ENCODE measurements at places on chromosomes 2 and 18.

DNA sequence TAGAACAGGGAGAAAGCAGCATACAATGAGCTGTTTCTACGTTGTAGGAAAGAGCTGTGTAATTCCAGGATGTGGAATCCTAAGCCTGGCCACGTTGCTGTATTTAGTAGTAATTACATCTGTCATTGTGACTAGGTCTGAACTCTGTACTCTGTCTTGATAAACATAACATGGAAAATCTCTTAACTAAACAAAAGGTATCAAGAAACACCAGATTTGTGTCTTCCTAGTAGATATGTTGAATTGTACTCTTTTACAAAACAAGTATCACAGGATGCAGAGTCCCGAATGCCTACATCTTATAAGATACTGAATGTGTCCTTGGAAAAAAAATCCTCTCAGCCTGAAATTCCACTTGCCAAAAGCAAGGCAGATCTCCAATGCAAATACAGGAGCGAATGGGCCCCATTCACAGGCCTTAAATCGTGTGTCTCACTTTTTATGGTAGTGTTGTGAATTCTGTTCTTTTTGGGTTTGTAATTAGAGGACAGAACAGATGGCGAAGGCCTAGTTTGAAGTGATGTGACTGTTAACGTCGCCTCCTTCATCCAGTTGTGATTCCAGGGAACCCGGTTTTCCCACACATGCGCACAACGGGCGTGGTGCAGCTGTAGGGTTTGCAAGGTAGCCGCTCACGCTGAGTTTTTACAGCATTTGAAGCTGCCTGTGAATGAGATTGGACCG lies 246.5 kb downstream of the GBX2 start:
- DNase-seq: peak; percentile 25

DNA sequence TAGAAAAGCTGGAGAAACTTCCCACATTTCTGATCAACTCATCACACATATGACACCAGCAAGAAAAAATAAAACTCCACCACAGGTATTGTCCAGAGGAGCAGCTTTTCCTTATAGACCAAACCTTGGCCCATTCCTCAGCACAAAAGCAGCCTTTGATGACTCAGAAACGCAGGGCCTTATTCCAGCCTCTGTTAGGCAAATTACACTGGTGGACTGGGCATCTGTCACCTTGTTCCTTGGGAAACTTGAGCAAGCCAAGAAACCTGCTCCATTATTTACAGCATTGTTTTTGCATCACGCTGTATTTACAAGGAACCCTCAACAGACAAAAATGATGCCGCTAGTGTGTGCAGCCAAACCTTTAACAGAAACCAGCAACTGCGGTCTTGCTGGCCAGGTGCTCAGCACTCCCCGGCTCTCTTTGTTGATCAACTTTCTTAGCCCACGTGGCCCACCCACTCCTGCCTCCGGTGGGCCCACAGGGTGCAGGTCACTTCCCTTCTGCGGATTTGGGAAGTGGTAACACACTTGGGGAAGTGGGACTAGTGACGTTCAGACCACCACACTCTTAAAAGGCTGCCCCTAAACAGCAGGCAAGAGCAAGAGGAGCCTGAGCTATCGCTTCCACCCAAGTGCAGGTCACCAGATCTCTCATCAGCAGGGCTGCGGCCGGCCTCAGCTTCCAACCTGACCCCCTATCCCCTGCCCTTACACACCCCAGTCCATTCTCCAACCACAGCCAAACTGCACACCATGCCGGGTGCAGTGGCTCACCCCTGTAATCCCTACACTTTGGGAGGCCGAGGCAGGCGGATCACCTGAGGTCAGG lies 1.5 kb downstream of the AP1S3 start:
- peak; percentile 84 for DNase-seq

DNA sequence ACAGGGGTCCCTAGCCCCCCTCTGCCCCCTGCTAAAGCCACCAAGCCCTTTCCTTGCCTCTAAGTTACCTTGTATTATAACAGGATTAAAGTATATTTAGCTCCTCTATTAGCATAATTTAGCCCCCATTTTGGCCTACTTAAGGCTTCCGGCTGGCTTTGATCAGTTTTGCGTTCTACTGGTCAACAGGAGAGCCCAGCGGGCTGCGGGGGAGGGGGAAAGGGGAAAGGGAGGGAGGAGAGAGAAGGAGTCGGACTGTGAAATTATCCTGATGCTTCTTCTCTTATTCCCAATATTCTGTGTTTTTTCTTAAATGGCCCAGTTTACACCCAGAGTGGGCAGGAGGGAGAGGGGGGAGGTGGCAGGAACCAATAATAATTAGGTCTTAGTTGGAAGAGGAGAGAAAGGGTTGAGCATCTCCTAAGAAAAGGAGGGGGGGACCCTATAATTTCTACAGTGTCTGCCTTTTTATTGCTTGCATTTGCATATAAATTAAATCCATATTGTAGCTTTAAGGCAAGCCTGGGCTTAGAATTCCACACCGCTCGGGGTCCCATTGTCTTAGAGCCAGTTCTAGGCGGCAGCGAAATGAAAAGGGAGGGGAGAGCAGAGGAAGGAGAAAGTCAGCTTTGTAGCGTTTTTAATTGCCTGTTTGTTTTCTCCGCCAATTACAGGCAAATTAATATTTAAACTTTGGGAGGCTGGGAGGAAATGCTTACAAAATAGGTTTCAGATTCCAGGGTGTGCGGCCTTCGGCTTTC lies 39.6 kb downstream of the EN1 start:
- no peak for DNase-seq

GRCh38 chr2:125312342-125312741 lies 1287.3 kb downstream of the CNTNAP5 start:
- DNase-seq: peak; percentile 51

GRCh38 chr2:230668184-230668938 lies 44.3 kb upstream of the CAB39 start:
- DNase-seq: no peak

GRCh38 chr2:206004004-206004693 lies 81.8 kb downstream of the INO80D start:
- DNase-seq: no peak

DNA sequence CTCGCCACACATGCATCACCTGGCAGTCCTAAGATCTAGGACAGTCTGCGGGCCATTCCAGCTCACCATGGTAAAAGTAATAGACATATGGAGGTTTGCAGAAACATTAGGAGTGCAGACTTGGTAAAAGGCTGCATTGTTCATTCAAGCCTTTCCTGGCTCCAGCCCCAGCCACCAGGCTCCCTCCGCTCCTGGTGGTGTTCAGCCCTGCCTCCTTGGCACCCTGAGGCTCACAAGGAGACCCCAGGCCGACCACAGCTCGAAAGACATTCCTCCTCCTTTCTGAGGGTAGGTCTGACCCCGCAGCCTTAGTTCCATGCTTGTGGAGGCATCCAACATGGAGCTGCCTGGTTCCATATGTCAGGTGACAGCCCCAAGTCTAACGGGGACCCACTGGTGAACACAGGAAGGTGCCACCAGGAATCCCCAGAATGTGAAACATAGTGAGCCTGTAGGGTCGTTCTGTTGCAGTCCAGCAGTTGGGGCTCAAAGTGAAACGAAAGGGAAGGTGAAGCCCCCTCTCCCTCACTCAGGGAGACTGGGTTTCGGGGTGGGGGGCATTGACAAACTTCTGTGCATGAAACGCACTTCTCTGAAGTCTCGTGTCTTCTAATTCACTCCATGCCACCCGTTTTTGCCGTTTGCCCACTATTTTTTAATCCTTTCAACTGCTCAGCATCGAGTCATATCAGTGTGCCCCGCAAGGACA lies 5.0 kb upstream of the SP100 start:
- peak; percentile 49 for DNase-seq

GRCh38 chr18:50973367-50974126 lies 5.7 kb downstream of the ELAC1 start:
- peak; percentile 79 for DNase-seq

DNA sequence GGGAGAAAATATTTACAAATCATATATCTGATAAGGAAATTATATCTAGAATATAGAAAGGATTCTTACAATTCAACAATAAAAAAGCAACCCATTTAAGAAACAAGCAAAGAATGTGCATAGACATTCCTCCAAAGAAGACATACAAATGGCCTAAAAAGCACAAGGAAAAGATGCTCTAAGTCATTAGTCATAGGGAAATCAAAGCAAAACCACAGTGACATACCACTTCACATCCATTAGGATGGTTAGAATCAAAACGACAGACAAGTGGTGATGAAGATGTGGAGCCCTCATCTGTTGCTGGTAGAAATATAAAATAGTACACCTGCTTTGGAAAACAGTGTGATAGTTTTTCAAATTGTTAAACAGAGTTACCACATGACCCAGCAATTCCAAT lies 48.2 kb downstream of the MAPRE2 start:
- no peak for DNase-seq

DNA sequence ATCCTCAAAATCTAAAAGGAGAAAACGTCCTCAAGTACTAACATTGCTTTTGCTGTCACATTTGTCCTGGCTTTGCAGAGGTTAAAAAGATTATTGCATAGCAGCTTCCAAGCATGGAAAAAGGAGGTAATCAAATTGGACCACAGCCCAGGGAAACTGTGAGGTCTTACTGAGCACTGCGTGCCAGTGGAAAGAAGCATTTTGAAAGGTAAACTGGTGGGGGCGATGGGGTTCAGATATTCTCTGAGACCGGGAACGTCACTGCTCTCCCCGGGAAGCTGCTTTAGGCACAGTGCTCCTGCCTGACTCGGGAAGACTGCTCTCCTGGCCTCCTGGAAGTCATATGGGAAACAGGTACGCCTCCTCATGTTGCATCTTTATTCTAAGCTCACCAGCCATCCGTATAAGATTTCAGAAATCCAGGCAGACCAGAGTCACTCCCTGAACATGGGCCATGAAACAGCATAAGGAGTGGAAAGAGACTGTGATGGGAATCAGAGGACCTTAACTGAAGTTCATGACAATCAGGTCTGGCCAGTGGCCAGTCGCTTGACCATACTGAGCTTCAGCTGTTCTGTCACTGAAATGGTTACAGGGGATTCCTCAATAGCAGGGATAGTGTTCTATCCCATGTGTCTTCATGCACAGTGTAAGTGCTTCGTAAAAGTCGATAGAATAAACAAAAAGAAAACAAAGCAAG lies 284.1 kb downstream of the TRIB2 start:
- DNase-seq: peak; percentile 21

GRCh38 chr2:223854741-223855140 lies 17.4 kb upstream of the AP1S3 start:
- DNase-seq: no peak

- DNase-seq: no peak
These were observed 4.0 kb downstream of the SPR start for GRCh38 chr2:72891091-72891818.

DNA sequence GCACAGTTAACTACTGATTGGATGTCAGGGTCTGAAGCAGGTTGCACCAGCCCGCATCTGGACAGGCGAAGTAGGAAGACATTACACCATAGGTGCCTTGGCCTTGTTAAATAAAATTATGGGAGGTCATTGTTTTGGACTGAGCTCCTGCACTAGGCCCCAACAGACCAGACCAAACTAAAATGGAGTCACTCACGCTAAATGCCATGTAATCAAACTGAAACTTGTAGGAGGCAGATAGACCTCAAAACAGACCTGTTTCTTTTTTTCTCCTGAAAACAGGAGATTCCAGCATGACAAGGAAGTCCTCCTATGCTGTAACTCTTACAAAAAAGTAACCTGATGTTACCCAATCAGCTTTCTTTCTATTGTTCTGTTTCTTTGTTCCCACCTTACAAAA lies 15.5 kb upstream of the NFU1 start:
- DNase-seq: no peak

- peak; percentile 47 for DNase-seq
These were observed 437.2 kb upstream of the PKDCC start for GRCh38 chr2:41610501-41611190.

GRCh38 chr18:59467497-59467896 lies 108.4 kb upstream of the LMAN1 start:
- no peak for DNase-seq

GRCh38 chr2:6944555-6944954 lies 27.3 kb downstream of the RNF144A start:
- DNase-seq: no peak

GRCh38 chr2:236366397-236366796 lies 102.2 kb upstream of the ASB18 start:
- DNase-seq: no peak

- no peak for DNase-seq
These were observed 67.8 kb downstream of the STK39 start for GRCh38 chr2:168179592-168179991.

DNA sequence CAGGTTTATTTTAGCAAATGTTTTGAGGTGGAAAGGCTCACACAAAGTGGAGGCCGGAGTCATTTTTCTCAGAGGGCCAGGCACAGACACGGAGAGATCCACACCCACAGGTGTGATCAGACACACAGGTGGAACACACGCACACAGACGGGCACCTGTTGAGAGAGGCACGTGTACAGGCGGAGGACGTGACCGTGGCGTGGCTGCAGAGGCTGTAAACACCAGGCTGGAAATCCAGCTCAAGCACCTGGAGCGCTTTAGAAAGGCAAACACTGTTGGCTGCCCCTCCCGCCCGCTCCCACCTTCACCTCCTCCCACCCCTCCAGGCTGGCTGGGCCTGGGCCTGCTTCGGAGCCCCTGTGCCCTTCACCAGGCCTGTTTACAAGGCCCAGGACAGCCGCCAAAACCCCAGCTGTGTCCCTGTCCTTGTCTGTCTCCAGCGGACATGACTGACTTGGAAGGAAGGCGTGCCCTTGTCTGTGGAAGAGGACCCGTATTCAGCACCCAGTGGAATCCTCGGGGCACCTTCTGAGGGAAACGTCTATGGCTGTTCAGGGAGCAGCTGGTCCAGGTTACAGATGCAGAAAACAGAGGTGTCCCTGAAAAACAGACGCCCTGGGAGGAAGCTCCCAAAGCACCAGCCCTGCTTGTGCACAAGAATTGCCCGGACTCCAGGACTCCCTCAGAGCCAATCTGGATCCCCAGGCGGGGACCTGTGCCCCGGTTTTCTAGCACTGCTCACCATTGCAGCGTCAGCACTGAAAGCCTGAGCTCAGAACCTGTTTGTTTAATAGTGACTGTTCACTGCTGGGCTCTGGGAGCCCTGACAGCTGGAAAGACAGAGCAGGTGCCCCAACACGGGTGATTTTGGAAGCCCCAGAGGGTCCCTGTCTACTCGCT lies 134.3 kb upstream of the HAAO start:
- DNase-seq: no peak

DNA sequence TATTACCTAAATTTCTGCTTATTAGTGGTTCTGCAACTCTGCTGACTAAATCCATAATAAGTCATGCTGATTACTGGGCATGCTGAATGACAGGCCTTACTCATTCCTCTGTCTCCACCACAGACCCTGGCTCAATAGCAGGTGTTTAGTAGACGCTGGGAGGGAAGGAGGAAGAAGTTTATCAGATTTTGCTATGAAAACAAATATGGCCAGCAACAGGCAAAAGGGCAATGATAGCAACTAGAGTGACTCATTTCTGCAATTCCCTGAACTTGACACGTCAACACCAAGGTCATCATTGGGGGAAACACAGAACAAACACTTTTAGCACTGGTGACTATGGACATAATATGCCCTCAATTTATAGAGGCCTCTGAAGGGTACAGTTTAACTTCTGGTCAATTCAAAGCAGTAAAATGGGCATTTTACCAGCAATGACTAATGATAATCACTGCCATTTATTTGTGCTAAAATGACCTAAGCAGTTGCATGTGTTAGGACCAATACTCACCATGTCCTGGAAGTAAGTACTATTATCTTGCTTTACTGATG lies 35.2 kb downstream of the TMEM163 start:
- peak; percentile 9 for DNase-seq

- no peak for DNase-seq
These were observed 50.3 kb downstream of the SH2D6 start for GRCh38 chr2:85468704-85469349.

All from osteoblast (primary cell).